GM23248 (cell line): ENCODE measurements at places on chromosomes 12 and 14. TPM values are rescaled to one million over a fixed set of nuclear protein-coding genes. Genes with fewer than 3 reads are reported as not detected.

FGF23 gene
- not detected in 2 replicates for total RNA-seq

- DNase-seq: no peak
These were observed 69.0 kb downstream of the ZFP36L1 start for GRCh38 chr14:68723808-68724268.

CTSG gene
- total RNA-seq: not detected in 2 replicates

DNA sequence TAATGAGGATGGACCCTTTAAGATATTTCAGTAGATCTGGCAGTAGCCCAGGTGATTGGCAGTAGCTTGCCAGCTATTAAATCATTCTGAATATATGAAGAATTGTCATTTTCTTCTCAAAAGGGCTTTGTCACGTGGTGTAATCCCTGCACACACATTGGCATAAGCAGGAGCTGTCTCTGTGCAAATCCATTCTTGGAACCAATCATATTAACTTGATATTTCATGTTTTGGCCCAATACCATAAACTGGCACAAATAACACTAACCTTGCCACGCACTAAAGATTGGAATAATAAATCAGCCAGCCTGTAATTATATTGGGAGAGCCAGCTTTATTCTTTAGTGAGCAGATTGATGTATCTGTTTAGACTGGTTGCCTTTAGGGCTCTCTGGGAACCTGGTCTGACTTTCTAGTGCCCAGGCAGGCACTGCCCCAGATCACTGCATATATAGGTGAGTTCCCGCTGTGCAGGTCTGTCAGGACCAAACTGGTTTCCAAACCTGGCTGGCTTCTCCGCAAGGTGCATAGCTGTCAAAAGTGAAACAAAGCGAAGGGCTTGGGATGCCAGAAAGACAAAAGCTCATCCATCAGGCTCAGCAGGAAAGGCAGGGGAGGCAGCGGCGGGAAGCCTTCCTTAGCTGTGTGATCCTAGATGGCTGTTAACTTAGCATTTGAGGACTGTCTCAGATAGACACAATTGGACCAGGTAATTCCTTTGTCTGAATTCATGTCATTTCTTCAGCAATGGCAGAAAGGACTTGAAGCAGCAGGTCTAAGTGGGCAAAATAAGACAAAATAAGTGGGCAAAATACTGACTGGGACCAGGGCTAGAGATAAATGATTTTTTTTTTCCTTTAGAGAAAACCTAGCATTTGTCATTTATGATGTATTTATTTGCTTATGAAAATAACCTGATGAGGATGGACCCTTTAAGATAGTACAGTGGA, 128.8 kb upstream of the DYRK2 start:
- no peak for DNase-seq

NKX2-1 gene
- total RNA-seq: not detected in 2 replicates

CNPY2 gene
- 89.9 and 97.5 TPM in 2 replicates for total RNA-seq

GRCh38 chr14:55386037-55386808, 25.4 kb downstream of the ATG14 start:
- DNase-seq: no peak

GSKIP gene
- 46.5 and 47.3 TPM in 2 replicates for total RNA-seq
